ENCODE measurements at places on chromosomes 11 and 22. TPM values are rescaled to one million over a fixed set of nuclear protein-coding genes. Genes with fewer than 3 reads are reported as not detected.

DNA sequence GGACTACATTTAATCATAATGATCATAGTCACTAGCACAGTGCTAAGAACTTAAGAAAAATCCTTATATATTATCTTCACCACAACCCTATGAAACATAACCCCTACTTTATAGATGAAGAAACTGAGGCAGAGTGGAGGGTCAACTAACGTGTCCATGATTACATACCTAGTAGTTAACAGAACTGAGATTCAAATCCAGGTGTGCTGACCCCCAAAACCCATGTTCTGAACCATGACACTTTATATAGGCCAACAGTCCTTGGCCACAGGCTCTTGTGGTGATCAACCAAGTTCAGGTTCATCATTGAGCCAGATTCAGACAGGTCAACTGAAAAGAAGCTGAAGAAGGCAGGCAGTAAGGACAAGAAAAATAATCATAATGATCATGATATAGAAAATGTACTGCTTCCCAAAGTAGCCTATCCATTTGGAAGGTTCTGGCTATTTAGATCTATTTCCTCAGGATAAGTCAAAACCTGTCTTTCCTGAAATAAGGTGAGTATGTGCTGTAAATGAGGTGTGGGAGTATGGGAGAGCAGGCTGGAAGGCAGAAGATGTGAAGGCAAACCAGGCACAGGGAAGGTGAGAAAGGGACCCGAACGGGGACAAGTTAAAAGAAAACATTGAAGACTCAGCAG lies 39.7 kb downstream of the MAPK1 start:
- no peak for DNase-seq

- peak; percentile 13 for DNase-seq
Observed at GRCh38 chr11:34161812-34162492, 56.5 kb downstream of the NAT10 start.

DNA sequence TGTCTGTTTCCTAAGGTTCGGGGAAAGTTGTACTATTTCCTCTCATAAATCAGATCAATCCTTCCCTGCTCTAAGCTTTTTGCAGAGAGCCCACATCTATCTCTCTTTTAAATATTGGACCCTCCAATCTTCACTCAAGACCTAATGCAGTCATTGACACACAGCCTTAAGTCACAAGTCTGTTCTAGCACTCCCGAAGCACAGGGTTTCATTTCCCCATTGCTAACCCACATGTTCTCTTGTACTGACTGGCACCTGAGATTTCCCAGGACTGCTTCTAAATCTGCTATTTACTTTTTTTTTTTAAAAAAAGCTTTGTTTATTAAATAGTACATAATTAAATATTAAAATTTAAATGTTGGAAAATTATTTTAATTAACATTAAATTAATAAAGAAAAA lies 674.7 kb downstream of the TBC1D22A start:
- no peak for DNase-seq

- no peak for DNase-seq
Observed at GRCh38 chr22:22375576-22376351, 131.2 kb downstream of the VPREB1 start.

The HEPHL1 gene
- total RNA-seq = not detected

The IFITM1 gene
- total RNA-seq = 1.8 TPM

All from MCF 10A (cell line).